Endothelial cell (in vitro differentiated cells): ENCODE measurements at places on chromosomes 11 and 22.

- no peak for DNase-seq
These were observed 6.0 kb upstream of the MS4A6E start for GRCh38 chr11:60321051-60321450.

DNA sequence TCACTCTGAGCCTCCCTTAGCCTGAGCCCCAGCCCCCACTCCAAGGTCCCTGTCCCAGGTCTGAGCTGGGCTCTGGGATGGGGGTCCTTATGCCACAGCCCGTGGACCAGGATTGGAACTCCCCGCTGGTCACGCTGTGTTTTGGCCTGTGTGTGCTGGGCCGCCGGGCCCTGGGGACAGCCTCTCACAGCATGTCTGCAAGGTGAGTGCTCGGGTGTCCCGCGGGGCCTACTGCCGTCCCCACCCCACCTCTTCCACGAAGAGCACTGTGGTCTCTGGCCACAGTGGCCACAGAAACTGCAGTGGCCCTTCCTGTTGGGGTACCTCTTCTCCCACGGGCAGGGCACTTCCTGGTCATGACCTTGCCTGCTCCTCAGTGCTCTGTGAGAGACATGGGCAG lies 3.5 kb upstream of the SIPA1 start:
- no peak for DNase-seq

DNA sequence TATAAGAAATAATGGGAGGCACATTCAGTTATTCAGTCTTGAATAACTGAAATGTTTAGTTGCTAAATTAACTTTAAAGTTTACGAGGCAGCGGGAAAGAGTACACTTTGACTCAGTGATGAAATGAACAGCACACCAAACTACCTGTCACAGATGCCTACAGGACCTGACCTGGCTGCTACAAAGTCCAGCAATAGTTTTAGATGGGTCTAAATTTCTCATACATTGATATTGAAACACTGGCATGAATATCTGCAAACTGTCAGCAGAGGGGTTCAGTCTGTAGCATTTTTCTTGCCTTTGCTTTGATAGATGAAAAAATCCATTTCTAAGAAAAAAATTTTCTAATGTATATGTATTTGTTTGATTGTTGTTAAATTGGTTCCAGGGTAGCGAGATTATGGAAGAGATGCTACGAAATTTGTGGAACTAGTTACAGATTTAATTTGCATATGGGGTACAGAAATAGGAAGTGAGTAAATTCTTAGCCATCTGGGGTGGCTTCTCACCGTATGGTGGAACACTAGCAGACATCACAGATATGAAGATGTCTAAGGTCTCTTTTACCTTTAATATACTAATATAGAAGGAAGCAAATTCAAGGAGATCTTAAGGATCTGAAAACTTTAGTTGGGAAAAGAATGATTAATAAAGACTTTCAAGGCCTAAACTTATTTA lies 20.8 kb upstream of the GAB2 start:
- no peak for DNase-seq

- DNase-seq = no peak
These were observed 62.4 kb upstream of the CD5 start for GRCh38 chr11:61039916-61040315.

DNA sequence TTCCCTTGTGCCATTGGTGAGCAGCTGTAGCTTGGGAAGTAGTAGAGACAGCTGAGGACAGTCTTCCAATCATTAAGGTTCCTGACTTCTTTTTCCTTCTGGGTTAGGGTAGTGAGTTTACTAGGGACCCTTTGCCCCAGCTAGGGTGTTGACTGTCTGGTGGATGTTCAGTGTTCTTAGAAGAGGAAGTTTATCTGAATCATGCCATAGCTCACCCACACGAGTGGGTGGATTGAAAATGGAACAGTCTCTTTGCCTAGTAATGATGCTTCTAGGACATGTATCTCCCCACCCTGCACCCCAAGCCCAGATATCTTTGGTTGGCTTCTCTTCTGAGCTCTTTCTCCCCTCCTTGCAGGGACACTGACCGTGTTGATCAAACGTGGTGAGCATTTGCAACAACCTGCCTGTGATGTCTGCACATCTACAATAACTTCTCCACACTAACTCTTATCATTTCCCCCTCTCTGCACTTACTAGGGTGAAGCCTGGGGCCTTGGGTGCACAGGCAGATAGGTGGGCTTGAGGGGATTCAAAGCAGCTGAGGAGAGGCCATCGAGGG lies 57.1 kb upstream of the HORMAD2 start:
- DNase-seq = no peak

GRCh38 chr22:39221999-39222686 lies 22.6 kb downstream of the PDGFB start:
- no peak for DNase-seq

GRCh38 chr11:115652496-115652895 lies 148.3 kb upstream of the CADM1 start:
- no peak for DNase-seq

- no peak for DNase-seq
These were observed 193.7 kb downstream of the MIAT start for GRCh38 chr22:26851125-26851524.

DNA sequence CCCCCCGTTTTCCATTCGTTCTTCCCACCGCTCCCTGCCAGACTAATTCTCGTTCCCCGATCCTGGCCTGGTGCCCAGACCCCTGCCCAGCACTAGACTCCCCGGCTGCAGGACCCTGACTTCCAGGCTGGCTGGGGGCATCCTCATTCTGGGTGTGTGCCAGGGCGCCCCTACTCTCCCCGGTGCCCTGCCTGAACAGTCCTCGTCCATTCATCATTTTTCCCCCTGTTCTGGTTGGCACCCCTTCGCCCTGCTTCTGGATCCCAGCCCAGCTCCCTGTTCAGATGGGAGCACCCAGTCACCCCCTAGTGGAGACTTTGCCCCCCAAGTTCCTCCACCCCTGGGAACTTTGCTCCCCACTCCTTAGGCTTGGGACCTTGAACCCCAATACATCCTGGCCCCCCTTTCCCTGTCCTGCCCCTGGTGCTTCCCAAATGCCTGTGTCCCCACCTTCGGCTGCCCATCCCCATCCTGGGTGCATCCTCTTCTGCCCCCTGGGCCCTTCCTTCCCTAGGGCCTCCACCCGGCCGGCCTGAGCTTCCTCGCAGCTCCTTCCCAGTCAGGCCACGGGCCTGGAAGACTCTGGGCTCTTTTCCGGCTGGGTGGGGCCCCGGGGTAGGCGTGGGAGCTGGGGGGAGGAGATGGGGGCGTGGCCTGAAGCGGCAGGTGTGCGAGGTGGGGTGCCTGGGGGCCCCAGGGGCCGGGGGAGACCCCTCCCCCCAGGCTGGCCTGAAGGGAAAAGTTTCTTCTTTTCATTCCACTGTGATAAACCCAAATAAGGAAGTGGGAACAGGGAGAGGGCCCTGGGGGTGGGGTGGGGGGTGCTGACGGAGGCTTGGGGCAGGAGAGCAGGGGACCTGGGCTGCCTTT lies 908 bp downstream of the PLCB3 start:
- peak; percentile 38 for DNase-seq

GRCh38 chr11:13352711-13353110 lies 75.1 kb downstream of the BMAL1 start:
- DNase-seq = no peak

DNA sequence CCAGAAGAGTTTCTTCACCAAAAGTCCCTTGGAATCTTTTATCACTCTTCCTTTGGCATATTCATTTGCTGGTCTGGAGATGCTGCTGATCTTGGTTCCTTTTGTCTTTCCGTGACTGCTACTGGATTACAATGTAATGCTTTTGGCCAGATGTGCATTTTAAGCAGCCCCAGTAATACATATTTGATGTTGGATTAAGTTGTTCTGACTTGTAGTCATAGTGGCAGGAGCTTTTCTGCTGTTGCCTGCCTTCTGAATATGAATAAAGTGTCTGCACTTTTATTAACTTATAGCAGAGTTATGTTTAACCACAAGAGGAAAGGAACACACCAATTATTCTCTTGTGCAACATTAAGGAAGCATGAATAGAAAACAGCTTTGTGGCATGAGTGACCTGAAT lies 360.0 kb upstream of the DDI1 start:
- DNase-seq = no peak

DNA sequence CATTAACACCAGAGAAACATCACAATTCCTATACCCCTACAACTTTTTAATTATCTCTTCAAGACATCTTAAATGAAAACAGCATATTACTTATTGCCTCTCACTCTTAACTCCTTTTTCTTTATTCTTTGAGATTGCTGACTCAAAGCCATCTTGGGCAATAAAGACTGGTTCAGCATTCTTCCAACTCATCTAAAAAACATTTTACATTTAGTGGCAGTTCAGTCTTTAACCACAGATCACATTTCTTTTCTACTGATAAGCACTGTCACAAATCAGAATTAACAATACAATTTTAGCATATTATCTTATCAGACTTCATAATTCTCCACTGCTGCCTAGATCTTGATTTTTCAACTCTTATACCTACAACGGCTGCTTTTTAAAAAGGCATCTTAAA lies 34.0 kb downstream of the SIK3 start:
- no peak for DNase-seq

DNA sequence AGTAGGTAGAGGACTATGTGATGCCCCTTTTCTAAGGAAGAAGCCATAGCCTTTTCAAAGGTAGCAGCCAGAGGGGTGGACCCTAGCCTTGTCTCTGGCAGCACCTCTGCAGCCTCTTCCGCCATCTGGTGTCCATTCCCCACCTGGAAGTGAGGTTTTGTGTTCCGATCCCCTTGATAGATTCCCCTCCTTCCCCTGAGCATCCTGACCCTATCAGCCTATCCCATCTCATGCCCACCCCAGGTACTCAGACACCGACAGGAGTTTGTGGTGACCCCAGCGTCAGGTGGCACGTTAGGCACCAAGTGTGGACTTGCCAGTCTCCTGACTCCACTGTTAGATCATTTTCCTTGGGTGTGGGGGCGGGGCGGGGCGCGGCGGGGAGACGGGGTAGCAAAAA lies 398 bp upstream of the FAM89B start:
- DNase-seq = no peak

DNA sequence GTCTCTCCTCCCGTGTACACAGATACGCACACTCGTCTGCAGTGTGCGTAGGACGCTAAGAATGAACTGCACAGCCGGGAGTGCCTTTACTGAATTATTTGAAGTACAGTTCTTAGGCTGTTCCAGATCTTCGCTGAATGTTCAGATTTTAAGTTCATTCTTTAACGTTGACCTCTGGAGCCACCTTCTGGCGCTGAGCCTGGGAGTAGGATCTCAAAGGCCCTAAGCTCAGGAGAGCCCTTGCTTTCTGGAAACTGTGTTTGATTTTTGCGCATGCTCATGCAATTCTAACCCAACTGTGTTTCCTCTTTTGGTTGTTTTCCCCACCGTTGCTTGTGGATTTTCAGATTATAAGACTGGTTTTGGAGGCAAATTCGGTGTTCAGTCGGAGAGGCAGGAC lies 22.8 kb downstream of the CTTN start:
- no peak for DNase-seq
